ENCODE measurements at places on chromosomes 6 and 20.

DNA sequence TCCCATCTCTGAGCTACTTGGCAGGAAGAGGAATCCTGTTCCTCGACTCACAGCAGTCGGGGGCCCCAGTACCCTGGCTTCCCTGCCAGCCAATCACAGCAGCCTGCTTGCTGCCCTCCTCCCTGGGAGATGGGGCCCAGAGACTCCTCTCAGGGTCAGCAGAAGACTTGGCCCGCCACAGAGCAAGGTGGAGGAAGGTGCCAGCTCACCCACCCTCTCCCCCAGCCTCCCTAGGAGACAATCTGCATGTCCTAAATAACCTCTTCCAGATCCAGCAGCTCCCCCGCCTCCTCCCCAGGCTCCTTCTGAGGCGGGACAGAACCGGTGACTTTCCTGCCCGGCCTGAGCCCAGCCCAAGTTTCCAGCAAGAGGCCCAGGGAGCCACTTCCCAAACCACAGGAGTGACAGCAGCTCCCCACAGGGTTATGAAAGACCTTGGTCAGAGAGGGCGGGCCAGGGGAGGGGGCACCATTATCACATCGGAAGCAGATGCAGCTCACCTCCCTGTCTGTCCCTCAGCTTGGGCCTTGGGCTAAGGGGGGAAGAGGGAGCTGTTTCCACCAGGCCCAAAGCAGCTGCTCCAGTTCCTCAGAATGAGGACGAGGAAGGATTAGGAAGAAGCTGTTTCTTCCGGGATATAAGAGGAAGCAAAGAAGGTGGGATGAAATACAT, 2.3 kb downstream of the CCND3 start:
- no peak for DNase-seq

- DNase-seq, result no peak
Measured at GRCh38 chr6:6701864-6702263, 113.3 kb downstream of the LY86 start.

DNA sequence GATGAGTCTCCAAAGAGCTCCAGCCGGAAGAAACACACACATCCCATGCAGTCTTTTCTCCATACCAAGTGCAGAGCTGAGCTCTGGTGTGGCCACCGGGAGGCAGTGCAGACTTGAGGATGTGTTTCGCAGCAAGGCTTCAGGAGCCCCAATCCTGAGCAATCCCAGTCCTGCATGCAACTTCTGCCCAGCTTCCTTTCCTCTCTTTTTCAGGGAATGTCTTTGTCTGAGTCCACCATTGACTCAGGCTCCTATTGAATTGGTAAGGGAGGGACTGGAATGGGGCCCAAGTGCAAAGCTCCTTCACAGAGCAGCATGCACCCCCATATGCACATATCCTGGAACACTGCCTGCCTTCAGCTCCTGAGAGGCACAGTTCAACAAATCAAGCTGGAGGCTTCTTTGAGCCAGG, 50.5 kb upstream of the ASIP start:
- no peak for DNase-seq

DNA sequence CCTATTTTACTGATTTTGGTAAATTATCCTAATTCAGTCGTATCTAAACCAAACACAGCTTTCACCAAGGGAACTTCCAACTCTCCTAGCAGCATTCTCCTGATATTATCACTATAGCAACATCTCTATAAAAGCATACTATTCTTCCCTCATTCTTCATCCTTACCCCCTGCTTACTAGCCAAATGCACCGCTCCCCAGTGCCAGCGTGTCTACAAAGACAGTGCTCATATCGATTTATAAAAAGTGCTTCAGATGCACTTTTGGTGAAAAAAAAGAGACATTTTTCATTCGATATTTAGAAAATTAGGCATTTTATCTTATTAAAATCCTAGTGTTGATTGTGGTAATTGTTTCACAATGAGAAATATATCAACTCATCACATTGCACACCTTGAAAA, 74.0 kb downstream of the SYNE1 start:
- no peak for DNase-seq

DNA sequence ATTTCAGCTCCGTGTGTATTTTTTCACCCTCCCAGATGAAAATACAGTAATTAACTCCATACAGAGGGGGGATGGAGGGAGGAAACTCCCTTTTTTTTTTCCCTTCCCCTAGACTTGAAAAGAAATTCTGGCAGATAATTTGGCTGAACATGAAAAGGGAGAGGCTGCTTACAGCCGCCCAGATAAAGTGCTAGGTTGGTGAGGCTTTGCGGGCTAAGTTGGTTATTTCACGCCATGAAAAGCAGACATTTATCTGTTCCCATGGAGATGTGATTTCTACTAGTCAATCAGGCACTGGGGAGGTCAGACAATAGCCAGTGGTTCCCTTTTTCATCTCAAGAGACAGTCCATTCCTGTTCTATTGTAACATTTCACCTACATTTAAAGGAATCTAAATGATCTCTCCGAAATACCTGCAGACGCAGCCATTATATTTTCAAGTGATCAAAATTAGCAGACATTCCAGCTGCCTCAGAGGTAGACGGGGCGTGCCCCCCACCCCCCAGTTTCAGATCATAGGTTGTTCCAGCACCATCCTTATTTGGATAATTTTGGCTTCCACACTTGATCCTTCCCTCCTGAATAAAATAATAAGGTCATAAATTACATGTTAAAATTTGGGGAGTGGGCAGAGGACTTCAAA, 143.9 kb upstream of the ZNF217 start:
- DNase-seq, result no peak

GRCh38 chr20:3014662-3015061, 28.8 kb upstream of the GNRH2 start:
- DNase-seq, result no peak

- DNase-seq, result no peak
Measured at GRCh38 chr6:23633996-23634395, 492.0 kb upstream of the NRSN1 start.

GRCh38 chr20:36656733-36657132, 10.7 kb upstream of the SLA2 start:
- no peak for DNase-seq

DNA sequence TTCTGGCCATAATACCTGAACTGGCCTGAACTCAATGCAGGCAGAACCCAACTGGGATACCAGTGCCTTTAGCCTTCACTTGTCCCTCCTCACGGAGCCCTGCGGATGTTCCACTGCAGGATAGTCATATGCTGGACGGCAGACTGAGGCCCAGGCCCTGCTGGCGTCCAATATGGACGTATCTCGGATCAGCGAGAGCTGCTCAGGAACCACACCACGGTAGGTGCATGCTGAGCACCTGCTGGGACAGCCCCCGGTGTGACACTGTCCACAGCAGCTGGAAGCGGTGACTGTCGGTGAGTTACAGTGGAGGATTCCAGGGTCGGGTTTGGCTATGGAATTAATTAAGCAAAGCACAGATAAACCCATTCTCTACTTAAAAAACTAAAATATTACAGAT, 48.7 kb downstream of the PSMG4 start:
- DNase-seq, result no peak

DNA sequence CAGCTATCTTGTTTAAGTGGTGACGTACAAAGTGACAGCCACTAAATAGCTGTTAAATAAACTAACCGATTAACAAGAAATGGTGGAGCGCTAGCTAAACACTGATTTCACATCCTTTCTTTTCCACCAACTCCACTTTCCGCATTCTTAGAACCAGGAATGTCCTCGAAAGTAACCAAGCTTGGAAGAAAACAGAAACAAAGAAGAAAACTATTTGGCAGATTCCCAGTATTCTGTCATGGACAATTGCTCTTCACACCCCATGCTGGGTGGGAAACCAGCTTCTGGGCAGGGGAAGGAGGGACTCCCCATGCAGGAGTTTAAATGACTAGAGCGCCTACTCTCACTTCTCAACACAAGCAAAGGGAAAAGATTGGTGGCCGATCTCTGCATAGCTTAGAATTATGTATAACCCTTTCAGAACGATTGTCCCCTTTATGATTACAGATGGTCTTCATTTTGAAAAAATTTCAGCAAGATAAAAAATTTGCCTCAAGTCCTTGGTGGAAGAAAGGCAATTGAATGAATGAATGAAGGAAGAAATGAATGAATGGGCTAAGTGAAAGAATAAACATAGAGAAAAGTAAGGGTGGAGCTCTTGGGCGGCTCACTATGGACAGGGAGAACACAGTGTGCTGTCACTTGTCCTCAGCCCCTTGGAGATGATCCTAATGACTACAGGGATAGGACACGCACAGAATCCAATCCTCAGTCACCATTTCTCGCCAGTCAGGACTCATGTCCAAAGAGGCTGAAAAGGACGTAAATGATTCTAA, 148.7 kb upstream of the NEDD9 start:
- no peak for DNase-seq

DNA sequence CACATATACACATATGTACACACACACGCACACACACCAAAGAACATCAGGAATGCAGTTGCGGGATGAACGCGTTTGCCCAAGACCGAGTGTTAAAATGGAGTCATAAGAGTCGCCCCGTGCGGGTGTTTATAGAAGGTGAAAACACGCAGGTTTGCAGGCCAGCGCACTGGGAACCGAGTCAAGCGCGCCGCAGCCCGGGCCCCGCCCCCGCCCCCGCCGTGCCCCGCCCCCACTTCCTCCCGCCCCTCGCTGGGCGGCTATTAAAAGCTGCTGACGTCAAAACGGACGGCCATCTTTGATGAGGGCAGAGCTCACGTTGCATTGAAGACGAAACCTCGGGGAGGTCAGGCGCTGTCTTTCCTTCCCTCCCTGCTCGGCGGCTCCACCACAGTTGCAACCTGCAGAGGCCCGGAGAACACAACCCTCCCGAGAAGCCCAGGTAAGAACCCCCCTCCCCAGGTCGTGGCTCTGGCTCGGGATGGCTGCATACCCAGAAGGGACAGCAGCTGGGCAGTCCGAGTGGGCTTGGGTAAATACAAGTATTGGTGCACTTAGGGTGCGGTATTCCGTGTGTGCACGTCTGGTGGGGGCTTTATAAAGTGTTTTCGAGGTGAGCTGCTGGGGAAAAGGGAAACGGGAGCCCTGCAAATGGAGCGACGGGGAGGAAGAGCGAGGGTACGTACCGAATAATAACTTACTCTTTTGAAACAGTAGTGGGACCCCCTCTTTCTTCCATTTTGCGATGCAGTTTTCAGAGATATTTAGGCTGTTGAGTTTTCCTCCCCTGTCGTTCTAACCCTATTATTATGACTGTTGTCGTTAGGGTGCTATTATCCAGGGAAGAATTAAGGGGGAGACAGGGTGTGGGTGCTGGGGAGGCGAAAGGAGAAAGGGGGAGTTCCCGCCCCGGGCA, at the start of gene SNAP25:
SNAP25 (plus strand) TSS at position 295 of the 916 bp plus-strand sequence. CDS start 56,662 bp downstream, outside the sequence.
- DNase-seq, result no peak

DNA sequence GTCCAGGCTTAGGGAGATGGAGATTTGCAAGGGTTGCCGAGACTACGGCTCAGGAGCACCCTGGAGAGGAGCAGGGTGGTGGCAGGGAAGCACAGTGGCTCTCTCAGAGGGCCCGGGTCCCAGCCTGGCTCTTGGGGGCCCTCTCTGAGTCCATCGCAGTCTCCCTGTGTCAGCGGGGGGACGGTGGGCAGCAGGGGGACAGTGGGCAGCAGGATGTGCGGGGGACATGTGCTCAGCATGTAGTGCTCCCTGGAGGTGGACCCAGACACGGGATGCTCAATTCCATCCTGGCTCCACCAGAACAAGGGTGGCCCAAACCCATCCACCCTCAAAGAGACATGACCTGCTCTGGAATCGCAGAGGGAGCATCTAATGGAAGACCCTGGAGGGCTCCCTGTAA, 43.0 kb upstream of the ZBP1 start:
- no peak for DNase-seq

GRCh38 chr6:112183271-112183671, 71.1 kb downstream of the LAMA4 start:
- no peak for DNase-seq

- no peak for DNase-seq
Measured at GRCh38 chr20:52105442-52106422, 85.8 kb downstream of the ZFP64 start.

DNA sequence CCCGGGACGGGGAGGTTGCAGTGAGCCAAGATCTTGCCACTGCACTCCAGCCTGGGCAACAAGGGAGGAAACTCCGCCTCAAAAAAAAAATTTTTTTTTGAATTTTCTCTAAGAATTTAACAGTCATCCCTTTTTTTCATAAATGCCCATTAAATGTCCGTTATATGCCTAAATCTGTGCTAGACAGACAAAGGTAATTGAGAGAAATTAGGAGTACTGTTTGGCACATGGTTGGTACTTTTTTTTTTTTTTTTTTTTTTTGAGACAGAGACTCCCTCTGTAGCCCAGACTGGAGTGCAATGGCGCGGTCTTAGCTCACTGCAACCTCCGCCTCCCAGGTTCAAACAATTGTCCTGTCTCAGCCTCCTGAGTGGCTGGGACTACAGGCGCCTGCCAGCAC, 1.7 kb downstream of the PCMT1 start:
- DNase-seq, result no peak

- no peak for DNase-seq
Measured at GRCh38 chr6:142802124-142802523, 142.9 kb downstream of the HIVEP2 start.

GRCh38 chr20:43799150-43799711, 72.4 kb upstream of the GTSF1L start:
- no peak for DNase-seq

- no peak for DNase-seq
Measured at GRCh38 chr6:154236646-154237301, 119.8 kb downstream of the IPCEF1 start.

DNA sequence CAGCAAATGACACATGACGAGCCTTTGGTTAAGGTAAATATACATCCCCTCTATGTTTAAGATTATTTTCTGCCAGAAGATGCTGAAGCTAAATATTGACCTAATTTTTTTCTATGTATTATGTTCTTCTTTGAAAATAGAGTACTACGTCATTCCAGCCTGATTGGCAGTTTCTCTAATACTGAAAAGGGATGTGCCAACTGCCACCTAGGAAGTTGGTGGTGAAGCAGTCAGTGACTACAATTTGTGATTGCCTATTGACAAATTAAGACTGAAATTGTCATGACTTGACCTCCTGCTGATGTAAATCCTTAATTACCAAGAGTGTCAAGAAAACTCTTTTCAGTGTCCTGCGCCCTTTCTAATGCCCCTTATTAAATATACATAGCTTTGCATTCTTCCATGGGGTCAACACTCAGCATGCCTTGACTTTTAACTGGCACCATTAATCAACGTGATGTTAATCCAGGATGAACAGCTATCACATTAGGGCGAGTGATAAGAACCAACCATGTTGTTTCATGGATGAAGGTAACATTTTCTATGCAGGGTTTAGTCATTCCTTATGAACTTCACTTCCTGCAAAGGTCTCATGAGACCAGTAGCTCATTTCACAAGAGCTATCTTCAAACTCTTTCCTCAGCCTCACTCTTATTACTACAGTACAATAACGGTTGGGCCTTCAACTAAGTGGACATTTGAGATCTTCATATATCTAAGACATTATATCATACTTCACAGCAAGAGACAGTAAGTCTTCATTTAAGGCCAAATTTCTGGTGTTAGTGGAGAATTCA, 22.5 kb upstream of the SGK1 start:
- DNase-seq, result no peak

DNA sequence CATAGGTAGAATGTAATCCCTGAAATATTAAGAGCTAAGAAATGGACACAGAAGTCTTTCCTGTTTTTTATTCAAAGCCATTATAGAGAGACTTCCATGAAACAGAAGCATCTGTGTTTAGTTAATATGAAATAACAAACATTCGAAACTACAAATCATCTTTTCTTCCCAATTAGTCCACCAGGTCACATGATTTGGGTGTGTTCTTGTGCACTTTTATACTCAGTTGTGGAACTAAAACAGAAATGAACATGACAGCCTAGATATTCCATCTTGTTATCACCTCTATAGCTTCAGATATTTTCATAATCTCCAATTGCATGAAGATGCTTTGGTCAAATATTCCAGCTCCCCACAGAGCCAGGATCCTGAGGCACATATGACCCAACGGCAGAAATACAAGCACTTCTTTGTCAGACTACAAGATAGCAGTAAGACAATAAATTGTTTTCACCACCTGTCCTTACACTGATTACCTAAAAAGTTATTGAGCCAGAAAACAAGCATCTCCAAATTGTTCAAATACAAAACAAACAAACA, 116.8 kb upstream of the BEND6 start:
- no peak for DNase-seq
